ENCODE measurements at places on chromosomes 16 and 17. TPM values are rescaled to one million over a fixed set of nuclear protein-coding genes. Genes with fewer than 3 reads are reported as not detected.

DNA sequence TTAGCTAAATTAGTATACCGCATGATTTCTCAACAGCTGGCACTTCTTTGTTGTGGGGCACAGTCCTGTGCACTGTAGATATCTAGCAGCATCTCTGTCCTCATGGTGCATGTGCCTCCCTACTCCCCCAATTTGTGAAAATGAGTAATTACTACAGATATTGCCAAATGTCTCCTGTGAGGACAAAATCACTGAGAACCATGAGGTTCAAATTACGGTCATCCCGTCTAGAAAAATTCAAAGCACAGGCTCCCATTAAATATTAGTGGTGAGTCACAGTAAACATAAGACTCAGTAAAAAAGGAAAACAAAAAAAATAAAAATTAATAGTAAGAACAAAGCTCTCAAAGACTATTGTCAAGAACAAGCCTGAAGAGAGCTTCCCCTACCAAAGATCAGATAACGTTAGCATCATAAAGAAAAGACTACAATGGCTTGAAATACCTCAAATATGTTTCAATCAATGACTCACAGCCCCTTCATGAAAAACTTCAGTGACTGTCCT, 57.8 kb downstream of the STH start:
- no peaks in the 10 kb centered on the region for H3K4me1 ChIP-seq
- no peaks in the 10 kb centered on the region for H3K27me3 ChIP-seq
- no peak for DNase-seq
- peaks cover 77% of the 10 kb centered on the region for H3K36me3 ChIP-seq

- no peak for DNase-seq
- no peaks in the 10 kb centered on the region for H3K36me3 ChIP-seq
- no peak overlapping the region for H3K27ac ChIP-seq
These were observed 298.1 kb upstream of the N4BP1 start for GRCh38 chr16:48907906-48908634.

DNA sequence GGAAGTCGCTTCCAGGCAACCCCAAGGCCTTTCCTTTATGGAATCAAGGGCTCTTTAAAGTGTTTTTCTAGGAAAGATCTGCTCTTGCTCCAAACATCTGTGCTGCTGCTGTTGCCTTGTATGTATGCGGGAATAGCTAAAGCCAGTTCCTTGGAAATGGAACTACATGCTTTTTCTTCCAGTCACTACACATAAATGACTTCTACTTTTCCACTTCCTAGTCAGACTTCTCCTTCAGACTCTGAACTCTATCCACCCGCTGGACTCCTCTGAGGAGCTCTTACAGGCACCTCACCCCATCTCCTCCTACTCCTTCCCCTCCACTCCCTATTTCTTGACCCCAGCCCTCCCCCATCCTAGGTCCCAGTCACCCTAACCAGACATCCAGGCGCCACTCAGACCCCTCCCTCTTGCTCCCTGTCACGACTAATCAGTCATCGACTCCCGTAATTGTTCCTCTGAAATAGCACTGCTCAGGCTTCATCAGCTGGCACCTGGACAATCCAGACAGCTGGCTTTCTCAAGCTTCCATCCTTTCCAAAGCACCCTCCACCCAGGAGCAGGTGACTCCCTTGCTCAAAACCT, 15.0 kb upstream of the PEMT start:
- peaks cover 26% of the 10 kb centered on the region for H3K4me1 ChIP-seq
- no peak for DNase-seq
- H3K27ac ChIP-seq: no peak overlapping the region
- H3K27me3 ChIP-seq: no peaks in the 10 kb centered on the region
- H3K36me3 ChIP-seq: no peaks in the 10 kb centered on the region

GRCh38 chr17:52674686-52675085, 516.2 kb upstream of the CA10 start:
- no peak for DNase-seq
- no peak overlapping the region for H3K27ac ChIP-seq
- H3K4me1 ChIP-seq: no peaks in the 10 kb centered on the region

DNA sequence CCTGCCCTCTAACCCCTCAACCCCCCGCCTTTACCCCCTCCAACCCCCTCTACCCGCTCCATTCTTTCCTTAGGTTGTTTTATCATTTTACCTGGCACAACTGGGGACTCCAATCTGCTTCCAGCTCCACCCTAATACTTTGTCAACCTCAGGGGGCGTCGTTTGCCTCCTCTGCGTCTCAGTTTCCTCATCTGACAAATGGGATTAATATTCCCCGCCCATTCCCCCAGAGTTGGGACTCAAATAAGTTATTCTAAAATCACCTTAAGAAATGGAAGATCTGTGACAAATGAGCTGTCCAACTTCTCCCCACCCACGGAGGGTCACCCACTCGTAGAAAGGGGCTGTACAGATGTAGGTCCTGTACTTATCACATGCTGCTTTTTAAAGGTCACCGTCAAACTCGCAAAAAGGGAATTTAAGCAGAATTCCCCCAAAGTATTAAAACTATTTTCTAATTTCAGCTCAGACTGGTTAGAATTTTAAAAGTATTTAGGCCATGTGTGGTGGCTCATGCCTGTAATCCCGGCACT, 40.6 kb upstream of the CPNE2 start:
- H3K36me3 ChIP-seq: peaks cover 98% of the 10 kb centered on the region
- no peaks in the 10 kb centered on the region for H3K4me1 ChIP-seq
- no peak for DNase-seq
- H3K27me3 ChIP-seq: no peaks in the 10 kb centered on the region

GRCh38 chr17:82372249-82373071, 895 bp downstream of the UTS2R start:
- H3K27ac ChIP-seq: no peak overlapping the region
- peaks cover 4% of the 10 kb centered on the region for H3K4me1 ChIP-seq
- no peaks in the 10 kb centered on the region for H3K36me3 ChIP-seq
- H3K27me3 ChIP-seq: peaks cover 62% of the 10 kb centered on the region
- DNase-seq: no peak

Gene LGALS9B
- not detected for polyA plus RNA-seq
